Activated CD4-positive, alpha-beta T cell treated with anti-CD3 and anti-CD28 coated beads, Interleukin-2, amount 50 U/mL, for 24 hours (primary cell): ENCODE measurements at places on chromosomes 3 and 15.

DNA sequence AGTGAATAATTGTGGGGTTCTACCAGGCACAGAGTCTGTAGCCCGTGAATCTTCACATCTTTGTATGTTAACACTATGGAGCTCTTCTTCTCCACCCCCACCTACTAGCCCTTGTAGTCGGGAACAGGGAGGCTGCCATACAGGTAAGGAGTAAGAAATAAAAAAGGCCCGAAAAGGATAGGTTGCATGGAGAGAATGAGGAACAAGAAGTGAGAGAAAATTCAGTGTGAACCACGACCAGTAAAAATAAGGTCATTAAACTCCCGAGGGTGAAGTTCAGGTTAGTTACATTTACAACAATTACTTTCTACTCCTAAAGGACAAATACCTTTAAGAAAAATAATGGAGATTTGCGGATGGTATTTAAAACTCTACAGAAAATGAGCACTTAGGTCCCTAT lies 53.3 kb downstream of the OSBPL10 start:
- DNase-seq = no peak

- no peak for DNase-seq
These were observed 37.7 kb downstream of the AMOTL2 start for GRCh38 chr3:134336587-134336986.

DNA sequence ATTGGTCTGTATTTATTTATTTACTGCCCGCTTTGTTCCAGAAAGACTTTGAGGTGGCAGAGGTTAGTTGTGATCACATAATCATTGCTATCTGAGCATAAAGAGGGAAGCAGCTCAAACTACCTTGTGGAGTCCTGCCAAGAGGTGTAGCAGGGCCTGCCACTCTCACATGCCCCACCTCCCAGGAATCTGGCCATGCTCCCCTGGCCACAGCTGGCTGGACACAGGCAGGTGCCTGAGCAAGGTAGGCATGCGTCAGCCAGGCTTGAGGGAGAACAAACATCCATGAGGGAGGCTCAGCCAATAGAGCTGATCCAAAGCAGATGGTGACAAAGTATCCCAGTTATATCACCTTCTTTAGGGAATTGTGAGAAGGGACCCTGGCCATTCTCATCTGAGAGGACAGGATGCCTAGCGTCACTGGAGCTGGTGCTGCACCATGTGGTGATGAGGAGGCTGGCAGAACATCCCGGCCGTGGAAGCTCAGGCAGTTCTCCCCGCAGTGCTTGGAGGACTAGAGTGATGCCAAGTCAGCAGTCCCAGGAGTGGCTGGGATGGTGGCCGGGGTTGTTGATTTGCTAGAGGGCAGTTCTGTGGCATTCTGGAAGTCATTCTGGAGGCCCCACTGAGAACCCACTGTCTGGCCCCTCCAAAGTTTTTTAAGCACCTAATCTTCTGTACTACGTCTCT lies 6.8 kb upstream of the POLG start:
- DNase-seq = no peak

GRCh38 chr15:100645671-100646070 lies 43.3 kb downstream of the ASB7 start:
- DNase-seq = no peak

DNA sequence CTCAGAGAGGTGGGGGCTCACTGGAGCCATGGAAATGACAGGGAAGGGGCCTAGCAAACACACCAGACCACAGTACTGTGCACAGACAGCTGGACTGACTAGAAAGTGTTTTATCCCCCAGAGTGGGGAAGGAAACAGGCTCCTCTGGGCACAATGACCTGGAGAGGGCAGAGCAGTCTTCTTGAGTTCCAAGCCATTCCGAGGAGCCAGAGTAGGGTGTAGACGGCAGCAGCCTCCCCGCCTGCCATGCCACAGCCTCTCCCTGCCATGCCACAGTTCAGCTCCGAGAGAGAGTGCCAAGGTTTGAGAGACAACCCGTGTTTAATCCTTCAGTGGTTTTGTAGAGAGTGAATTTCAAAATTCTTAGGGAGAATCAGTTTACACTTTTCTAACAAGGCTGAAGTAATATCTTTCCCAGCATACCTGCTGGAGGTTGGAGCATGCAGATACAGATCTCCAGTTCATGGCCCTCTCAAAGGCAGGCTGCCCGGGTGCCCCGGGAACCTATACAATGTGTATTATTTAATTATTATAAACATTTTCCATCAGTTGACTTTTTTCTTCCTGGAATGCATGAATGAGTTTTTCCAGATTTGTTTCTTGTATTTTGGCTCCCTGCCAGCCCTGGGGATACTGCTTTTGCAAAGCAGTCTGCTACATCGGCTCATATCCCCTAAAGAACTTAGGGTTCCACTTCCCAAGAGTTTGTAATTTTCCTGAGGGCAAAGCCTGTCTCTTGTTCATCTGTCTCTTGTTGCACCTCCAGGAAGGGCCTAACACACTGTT lies 3.2 kb downstream of the PODXL2 start:
- DNase-seq = no peak

DNA sequence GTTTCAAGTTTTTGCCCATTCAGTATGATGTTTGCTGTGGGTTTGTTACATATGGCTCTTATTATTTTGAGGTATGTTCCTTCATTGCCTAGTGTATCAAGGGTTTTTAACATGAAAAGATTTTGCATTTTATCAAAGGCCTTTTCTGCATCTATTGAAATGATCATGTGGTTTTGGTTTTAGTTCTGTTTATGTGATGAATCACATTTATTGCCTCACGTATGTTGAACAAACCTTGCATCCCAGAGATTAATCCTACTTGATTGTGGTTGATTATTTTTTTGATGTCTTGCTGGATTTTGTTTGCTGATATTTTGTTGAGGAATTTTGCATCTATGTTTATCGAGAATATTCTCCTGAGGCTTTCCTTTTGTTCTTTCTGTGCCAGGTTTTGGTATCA lies 39.4 kb downstream of the TMCO5A start:
- DNase-seq = no peak

DNA sequence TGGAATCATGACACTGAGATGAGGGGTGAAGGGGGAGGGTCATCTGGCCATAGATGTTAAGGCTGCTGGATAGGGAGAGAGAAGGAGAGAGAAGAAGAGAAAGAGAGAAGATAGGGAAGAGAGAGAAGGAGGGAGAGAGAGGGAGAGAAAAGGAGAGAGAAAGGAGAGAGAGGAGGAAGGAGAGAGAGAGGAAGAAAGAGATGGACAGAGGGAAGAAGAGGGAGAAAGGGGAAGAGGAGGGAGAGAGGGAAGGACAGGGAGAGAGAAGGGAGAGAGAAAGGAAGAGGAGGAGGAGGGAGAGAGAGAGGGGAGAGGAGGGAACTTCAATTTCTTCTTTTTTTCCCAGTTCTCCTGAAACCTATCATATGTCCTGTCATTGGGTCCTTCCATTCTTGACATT lies 15.1 kb upstream of the RBP1 start:
- DNase-seq = no peak

GRCh38 chr3:116111765-116112164 lies 333.5 kb downstream of the LSAMP start:
- no peak for DNase-seq

DNA sequence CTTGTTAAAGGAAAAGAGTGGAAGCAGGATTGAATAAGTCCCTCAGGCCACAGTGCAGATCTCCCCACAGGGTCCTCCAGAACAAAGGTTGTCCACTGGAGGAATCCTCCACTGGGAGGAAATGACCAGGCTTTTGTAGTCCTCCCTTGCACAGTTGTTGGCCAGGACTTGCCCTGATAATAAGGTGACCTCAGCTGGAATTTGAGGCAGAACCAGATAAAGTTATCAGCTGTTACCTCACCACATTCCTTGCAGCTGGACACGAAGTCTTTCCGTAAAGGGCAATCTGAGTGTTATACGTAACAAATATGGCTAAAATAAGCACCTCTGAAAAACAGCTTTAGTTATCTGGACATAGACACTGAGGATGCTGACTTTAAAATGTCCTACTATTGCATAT lies 83.5 kb upstream of the NAALADL2 start:
- DNase-seq = no peak

DNA sequence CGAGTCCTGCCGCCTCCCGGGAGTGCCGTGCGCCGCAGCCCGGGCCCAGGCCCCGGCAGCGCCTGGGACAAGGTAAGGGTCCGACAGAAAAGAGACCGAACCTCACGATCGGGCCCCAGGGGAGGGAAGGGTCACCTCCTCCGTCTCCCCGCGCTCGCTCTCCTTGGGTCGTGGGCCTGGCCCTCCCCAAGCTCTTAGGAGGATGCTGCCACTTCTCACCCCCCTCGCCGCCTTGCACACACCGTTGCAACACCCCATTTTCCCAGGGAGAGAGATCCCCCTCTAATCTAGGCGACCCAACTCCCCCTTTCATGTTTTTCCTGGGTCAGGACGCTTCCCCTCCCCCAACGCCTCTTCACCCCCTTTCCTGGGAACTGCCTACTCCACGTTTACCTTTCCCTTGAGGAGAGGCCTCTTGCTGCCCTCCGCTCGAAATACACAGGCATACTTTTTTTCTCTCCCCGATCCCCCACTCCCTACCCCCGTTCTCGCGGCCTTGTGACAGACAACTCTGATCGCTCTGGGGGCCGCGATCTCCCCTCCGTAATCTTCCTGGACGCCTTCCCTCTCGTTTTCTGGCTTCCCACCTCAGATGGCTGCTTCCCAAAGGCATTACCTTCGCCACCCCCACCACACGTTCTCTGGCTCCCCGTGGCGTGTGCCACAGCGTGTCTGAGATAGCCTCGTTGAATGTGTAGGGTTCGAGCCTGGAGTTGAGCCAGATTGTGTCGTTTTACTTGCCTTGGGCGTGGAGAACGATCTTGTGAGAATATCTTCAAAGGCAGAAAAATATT lies 688 bp downstream of the SETD5 start:
- peak; percentile 24 for DNase-seq

DNA sequence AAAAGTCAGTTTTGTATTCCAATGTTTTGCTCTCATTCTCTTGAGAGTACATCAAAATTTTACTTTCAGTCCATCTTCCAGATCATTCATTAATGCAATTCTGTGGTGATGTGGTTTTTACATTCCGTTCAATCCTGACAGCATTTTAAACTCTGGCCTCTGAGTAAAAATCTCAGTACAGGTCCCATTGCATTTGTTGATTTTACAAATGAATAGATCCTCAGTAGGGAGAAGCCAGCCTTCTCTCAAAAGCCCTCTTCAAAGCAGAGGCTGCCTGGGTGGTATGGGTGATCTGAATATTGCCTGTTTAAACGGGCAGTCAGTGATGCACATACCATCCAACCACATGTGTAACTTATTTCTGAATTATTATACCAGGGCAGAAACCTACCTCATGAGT lies 72.5 kb upstream of the TSC22D2 start:
- no peak for DNase-seq

GRCh38 chr3:159045279-159045885 lies 243.5 kb downstream of the MFSD1 start:
- DNase-seq = no peak
